HuH-7.5 (cell line): ENCODE measurements at places on chromosomes 16 and 17.

GRCh38 chr17:79017546-79018369 is 6.2 kb upstream of the C1QTNF1 start:
- DNase-seq, result no peak

GRCh38 chr17:80425835-80426426 is 11.0 kb downstream of the ENDOV start:
- no peak for DNase-seq

DNA sequence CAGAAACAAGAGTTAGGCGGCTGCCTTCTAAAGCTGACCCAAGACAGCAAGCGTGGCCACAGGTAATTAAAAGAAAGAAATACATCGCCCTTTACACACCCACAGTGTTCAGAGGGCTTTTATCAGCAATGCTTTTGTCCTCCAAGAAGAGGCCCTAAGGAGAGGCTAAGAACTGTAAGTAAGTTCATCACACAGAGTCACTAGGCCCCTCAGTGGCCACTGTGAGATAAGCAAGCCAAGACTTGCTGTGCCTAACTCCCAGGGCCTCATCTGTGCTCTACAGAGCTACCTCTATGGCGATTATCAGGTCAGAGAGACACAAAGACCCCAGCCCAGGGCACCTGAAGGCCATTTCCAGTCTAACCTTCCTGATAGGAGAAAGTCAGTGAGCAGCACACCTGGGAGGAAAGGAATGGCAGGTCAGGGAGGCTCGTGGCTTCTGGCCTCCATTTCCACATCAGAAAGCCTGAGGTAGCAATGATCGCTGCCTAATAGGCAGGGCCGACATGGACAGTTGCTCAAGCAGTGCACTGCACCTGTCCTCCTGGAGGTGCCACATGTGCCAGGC is 545.2 kb upstream of the CDH11 start:
- DNase-seq, result no peak

GRCh38 chr16:78192734-78193488 is 93.5 kb downstream of the WWOX start:
- DNase-seq, result no peak

DNA sequence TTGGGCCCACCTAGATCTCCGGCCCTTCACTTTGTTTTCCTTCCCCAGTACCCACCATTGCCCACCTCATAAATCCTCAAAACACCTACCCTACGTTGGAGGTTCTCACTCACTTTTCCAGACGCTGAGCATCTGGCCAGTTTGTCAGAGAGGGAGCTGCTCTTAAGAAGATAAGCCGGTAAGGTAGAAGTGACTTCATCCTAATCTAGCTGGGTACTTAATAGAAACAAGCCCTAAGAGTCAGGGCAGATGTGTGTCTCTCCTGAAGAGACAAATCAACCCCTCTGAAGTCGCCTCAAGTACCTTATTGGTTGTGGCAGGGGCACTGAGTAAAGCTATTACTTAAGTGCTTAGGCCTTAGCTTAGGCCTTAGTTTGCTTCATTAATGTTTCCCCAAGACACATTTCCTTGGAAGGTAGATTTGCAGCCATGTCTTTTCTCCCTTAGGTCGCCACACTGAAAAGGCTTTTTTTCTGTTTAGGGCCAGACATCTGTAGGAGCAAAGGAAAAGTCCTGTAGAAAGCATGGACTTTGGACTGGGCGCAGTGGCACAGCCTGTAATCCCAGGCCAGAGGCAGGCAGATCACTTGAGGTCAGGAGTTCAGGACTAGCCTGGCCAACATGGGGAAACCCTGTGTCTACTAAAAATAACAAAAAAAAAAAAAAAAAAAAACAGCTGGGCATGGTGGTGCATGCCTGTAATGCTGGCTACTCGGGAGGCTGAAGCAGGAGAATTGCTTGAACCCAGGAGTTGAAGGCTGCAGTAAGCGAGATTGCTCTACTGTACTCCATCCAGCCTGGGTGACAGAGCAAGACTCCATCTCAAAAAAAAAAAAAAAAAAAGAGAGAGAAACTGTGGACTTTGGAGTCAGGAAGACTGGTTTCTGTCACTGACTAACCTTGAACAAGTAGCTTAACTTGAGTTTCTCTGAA is 1.0 kb downstream of the TACO1 start:
- no peak for DNase-seq

- DNase-seq, result no peak
Measured at GRCh38 chr17:48577330-48577945, 712 bp downstream of the HOXB4 start.

- DNase-seq, result no peak
Measured at GRCh38 chr17:58170622-58171021, 3.8 kb downstream of the OR4D2 start.

DNA sequence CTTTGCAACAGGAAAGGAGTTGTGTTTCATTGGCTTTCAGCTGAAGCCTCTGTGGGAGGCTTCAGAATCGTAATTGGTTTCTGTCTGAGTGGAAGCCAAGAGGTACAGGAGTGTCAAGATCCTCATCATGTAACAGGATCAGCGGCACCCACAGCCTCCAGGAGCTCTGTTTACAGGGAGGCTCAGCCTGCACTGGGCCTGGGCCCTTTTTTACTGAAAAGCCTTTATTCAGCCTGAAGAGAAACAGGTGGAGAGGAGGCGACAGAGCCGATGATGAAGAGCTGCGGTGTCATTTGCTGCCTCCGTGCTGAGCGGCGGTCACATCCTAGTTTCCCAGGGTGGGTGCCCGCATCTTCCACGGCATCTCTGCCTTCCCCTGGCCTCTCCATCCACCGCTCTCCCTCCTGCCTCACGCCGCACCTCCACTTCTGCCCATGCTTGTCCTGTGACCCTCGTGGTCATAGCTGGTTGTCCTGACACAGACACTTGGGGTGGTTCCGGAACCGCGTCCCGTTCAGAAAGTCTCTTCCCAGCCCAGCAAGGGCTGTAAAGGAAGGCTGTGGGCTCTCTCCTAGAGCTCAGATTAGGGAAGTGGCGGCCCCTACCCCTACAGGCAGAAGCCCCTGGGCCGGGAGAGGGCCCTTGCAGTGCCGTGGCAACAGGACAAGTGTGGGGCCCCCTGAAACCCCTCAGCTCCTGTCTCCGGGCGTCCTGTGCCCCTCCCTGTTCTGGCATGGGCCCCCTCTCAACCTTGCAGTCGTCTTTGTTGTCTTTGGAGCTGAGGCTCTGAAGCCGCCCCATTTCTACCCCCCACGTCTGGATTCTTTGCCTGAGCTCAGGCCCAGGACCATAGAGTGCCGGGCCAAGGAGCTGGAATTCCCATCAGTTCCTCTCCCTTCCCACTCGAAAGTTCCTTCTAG is 53.9 kb upstream of the CHMP6 start:
- DNase-seq, result no peak

DNA sequence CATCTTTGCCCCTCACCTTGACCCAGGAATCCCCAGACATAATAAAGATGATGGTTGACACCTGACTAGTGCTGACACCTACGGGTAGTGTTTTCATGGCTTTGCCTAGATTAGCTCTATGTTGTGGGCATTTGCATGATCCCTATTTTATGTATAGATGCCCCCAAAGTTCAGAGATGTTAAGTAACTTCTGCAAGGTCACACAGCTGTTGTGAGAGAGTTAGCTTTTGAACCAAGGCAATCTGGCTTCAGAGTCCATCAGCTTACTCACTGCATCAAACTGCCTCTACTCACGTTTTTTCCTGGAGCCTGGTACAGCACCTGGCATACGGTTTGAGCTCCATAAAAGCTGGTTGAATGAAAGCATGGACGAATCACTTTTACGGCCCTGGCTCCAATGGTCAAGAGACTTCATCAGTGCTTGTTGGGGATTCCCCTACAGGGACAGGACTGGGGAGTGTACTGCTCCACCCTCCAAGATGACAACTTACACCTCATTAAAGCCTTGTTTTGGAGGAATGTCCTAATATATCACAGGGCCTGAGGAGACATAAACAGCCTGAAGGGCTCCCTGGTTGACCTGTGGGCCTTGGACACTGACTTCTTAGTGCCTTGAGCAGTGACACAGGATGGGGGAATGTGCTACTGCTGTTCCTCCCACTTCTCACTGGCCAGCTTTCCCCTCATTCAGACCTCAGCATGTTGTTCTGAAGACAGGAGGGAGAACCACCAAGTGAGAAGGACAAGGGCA is 193.2 kb upstream of the ASIC2 start:
- DNase-seq, result no peak

- no peak for DNase-seq
Measured at GRCh38 chr17:15963670-15964110, 18.8 kb downstream of the ADORA2B start.

DNA sequence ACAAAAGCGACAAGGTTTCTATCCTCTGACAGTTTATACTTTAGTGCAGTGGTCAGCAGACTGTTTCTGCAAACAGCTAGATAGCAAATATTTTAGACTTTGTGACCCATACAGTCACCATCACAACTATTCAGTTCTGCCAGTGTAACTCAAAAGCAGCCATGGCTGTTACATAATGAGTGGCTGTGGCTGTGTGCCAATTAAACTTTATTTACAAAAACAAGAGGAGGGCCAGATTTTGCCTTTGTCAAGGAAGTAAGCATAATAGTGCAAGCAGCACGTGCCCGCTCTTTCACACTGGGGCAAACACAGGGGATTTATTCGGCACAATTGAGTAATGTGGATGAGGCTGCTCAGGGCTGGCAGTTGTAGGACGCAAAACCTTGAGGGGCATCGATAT is 551.5 kb downstream of the MAF start:
- DNase-seq, result no peak

DNA sequence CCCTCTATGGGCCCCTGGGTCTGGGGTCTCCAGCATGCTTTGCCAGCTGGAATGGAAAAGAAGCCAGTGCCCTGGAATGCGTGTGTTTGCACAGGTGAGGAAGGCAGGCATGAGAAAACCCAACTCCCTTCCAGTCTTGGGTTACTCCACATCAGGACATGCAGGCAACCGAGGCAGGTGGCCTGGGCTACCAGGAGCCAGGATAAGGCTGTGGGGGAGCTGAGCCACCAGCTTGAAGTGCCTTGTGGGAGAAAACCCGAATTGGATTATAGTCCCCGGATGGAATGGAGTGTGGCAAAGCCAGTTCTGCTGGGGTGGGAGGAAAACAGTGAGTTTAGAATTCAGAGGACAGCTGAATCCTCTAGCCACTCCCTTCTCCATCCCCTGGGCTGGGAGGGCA is 7.2 kb downstream of the SRCIN1 start:
- DNase-seq, result no peak

DNA sequence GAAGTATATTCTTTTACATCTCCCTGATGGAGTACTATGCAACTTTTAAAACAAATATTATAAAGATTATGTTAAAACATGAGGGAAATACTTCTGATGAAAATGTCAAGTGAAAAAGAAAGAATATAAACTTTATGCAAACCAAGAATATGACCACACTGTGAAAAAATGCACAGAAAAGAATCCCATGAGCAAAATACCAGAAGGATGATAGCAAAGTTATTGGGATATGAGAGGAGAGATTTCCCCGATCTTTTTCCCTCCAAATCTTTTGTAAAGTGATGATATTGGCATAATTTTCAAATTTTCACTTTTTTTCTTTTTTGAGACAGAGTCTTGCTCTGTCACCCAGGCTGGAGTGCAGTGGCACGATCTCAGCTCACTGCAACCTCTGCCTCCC is 36.6 kb upstream of the SMURF2 start:
- DNase-seq, result no peak

DNA sequence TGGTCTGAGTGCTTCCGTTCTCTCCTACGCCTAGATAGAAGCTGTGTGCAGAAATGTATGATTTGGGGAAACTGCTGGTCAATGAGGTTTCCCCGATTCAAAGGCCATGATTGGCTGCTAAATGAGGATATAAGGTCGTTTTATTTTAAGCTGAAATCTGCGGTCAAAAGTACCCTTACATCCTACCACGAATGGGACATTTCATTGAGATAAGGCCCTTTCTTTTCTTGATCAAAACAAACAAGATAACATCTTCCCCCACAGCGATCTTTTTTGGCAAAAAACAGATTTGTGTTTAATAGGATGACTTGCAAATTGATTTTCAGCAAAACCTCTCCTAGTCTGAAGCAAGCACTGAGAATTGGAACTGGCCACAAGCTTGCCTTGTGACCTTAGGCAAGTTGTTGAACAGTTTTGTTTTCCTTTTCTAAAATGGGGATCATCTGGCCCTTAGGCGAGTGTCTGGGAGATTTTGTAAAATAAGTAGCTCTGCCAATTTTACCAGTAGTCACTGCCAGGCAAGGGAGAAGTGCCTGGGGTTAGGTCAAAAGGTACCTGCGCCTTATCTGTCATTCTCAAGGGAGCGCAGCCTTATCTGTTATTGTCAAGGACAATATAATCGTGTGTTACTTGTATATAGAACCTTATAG is 635 bp downstream of the SCPEP1 start:
- no peak for DNase-seq

DNA sequence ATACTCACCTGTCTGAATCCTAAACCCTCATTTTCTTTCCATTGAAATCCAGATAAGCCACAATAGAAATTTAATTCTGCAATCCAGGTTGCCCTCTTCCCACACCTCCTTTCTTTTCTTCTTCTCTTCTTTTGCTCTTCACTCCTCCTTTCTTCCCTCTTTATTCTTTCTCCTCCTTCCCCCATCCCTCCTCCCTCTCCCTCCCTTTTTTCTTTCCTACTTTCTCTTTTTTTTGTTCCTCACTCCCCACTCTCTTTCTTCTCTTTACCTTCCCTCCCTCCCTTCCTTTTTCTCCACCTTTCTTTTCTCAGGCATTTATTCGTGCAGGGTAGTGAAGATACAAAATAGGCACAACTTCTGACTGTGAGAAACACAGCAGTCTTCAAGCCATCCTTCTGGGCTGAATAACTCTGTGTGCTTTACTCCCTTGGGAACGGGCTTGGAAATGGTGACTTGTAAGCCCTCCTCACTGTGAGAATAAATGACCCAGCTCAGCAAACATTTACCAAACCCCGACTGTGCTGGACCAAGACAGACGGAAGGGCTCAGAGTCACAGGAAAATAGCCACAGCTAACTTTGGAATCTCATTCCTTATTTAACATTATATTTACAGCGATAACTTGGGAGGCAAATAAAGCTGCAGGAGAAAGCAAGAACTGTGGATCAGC is 140.8 kb downstream of the HAPSTR1 start:
- no peak for DNase-seq

DNA sequence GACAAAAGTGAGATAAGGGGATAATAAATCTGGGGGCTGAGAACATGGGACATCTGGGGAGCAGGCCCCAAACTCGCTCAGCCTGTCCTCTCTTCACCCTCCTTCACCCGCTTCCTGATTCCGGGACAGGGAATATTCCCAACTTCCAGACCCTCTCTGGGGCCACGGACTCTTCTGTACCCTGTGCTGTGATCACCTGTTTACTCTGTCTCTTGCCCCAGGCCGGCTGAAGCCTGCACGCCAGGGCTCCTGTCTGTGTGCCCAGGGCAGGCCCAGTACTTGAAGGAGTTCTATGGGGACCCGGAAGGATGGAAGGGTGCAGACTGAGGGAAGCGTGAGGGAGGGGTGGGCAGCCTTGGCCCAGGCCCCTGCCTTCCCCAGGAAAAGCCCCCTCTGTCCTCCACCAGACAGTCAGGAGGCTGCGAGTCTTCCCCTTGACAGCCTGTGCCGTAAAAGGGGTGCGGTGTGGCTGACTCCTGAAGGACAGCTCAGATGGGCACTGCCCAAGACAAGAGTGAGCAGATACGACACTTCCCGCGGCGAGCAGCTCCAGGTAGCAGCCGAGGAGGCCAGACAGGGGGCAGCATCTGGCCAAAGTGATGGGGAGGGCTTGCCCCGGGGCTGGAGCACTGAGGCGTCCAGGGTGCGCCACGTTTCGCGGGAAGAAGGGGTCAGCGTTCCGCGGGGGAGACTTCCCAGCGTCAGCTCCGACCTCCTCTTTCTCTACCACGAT is 1.0 kb upstream of the CCNF start:
- DNase-seq, result peak; percentile 45

GRCh38 chr17:4189280-4189679 is 46.3 kb downstream of the CYB5D2 start:
- DNase-seq, result no peak

- no peak for DNase-seq
Measured at GRCh38 chr16:4301968-4302367, 13.9 kb upstream of the GLIS2 start.

- no peak for DNase-seq
Measured at GRCh38 chr17:78343187-78343542, 16.7 kb downstream of the SOCS3 start.
